ENCODE measurements at places on chromosomes 6 and 20. TPM values are rescaled to one million over a fixed set of nuclear protein-coding genes. Genes with fewer than 3 reads are reported as not detected.

DNA sequence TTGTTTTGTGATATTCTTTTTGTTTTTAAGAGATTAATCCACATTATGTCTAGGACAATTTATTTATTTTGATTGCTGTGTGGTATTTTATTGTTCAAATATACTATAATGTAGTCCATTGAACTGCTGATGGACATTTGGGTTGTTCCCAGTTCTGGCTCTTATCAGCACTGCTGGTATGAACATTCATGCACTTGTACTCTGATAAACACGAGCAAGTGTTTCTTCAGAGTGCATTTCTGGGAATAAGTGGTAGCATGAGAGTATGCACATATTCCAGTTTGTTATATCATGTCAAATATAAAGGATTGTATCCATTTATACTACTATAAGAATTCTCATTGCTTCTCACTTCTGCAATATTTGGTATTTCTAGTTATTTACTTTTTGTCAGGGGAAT is 7.1 kb downstream of the CALHM6 start:
- DNase-seq, result no peak

GRCh38 chr6:154462425-154462824 is 48.1 kb downstream of the CNKSR3 start:
- DNase-seq, result no peak

GRCh38 chr6:7505189-7505699 is 36.2 kb upstream of the DSP start:
- no peak for DNase-seq

DNA sequence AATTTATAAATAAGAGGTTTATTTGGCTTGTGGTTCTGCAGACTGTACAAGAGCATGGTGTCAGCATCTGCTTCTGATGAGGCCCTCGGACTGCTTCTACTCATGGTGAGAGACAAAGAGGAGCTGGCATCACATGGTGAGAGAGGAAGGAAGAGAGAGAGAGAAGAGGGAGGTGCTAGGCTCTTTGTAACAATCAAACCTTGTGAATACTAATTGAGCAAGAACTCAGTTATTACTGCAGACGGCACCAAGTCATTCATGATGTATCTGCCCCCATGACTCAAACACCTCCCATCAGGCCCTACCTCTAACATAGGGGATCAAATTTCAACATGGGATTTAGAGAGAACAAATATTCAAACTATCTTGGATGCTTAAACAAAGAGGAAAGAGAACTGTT is 6.3 kb upstream of the SIRPG start:
- no peak for DNase-seq

Gene STMND1
- not detected for total RNA-seq

Gene KIF13A
- total RNA-seq, result 47.5 TPM

All from osteocyte (in vitro differentiated cells).